ENCODE measurements at places on chromosomes 12 and 14. TPM values are rescaled to one million over a fixed set of nuclear protein-coding genes. Genes with fewer than 3 reads are reported as not detected.

- DNase-seq, result no peak
- no peaks in the 10 kb centered on the region for H3K4me1 ChIP-seq
- no peak overlapping the region for H3K4me3 ChIP-seq
- H3K36me3 ChIP-seq, result no peaks in the 10 kb centered on the region
- no peak overlapping the region for H3K27ac ChIP-seq
- H3K27me3 ChIP-seq, result no peaks in the 10 kb centered on the region
These were observed 76.3 kb upstream of the LMNTD1 start for GRCh38 chr12:25629341-25629740.

ACVRL1 gene
- 90.2 TPM for total RNA-seq

DNA sequence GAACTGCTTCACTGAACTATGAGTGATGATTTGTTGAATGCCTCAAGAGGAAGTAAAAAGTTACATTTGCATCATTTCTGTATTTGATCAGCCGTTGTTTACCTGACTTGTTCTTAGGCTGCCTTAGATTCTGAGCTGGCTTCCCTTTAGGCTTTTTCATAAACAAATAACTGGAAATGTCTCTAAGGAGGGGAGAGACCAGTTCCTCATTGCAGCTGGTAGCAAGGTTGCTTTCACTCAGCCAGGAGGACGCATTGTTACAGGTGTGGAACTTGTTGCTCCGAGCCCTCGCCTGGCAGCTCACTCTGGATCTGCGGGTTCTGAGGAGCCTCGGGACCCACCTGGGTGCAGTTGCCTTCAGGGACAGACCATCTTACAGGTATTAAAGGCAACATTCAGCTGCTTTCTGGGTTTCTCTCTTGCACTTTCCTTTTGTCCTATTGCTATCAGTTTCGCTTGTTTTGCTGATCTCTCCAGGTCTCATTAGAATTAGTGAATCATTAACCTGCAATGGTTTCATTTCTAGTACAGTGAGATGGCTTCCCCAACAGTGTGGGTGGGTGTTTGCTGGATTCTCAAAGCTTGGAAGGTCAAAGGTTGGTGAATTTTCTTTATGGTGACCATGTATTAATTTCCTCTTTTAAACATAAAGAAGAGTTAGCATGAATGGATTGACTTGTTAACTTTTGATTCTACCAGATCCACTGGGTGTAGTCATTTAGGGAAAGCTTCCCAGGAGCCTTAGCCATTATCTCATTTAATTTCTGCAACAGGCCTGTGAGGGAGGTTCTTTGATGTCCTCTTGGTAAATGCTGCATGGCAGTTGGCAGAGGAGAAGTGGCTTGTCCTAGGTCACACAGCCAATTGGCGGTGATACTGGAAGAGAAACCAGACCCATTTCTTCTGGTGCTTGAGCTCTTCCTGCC, at the start of gene PLEKHG7:
Gene PLEKHG7, plus strand, starts transcription at position 236 of the 926 bp plus-strand sequence. CDS start 3,643 bp downstream, outside the sequence.
- no peaks in the 10 kb centered on the region for H3K4me1 ChIP-seq
- no peak for DNase-seq

DNA sequence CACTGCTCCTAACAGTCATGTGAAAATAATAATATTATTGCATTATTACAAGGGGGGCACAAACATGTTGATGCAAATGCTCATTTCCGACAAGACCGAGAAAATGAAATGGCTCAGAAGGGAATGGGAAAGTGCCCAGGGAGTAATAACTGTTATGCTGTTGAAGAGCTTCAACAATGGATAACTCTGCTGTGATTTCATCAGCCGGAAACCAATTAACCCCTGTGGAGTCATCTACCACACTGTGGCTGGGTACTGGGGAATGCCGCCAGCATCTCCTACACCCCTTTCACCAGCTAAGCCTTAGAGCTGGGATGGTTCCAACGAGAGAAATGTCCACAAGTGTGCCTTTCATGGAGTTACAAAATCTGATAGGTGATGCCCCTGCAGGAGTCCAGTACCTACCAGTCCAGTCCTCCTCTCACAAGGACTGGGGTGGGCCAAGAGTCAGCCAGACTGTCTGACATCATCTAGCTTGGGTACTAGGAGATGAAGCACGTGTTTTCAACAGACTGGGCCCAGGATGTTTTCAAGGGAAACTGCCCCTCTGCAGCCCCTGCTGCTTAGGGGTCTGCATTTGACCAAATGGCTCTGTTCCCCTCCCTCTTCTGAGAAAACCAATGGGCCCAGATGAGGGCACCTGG, 509.3 kb upstream of the CCDC196 start:
- H3K4me3 ChIP-seq, result no peak overlapping the region
- H3K27me3 ChIP-seq, result no peaks in the 10 kb centered on the region
- DNase-seq, result no peak
- H3K27ac ChIP-seq, result no peak overlapping the region
- no peaks in the 10 kb centered on the region for H3K4me1 ChIP-seq

RD3L gene
- not detected for total RNA-seq

PAH gene
- total RNA-seq, result not detected

DNA sequence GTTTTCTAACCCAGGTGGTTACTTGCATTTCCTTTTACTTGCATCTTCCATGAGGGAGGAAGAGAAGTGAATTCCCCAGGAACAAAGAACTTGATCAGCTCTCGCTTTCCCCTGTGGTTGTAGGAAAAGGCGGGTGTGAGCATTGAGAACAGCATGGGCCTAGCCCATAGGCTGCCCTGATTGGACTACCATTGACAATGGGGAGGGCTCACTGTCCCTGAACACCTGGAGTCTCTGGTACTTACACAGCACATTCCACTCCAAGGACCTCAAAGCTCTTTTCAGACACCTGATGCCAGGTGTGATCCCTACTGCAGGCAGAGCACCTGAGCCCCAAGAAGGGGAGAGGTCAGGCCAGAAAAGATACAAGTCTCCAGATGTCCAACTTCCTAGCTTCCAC, 25.0 kb downstream of the MAX start:
- no peak overlapping the region for H3K4me3 ChIP-seq
- H3K27ac ChIP-seq, result no peak overlapping the region
- peaks cover 8% of the 10 kb centered on the region for H3K36me3 ChIP-seq
- peaks cover 18% of the 10 kb centered on the region for H3K4me1 ChIP-seq
- H3K27me3 ChIP-seq, result no peaks in the 10 kb centered on the region
